ENCODE measurements at places on chromosomes 5 and 9.

DNA sequence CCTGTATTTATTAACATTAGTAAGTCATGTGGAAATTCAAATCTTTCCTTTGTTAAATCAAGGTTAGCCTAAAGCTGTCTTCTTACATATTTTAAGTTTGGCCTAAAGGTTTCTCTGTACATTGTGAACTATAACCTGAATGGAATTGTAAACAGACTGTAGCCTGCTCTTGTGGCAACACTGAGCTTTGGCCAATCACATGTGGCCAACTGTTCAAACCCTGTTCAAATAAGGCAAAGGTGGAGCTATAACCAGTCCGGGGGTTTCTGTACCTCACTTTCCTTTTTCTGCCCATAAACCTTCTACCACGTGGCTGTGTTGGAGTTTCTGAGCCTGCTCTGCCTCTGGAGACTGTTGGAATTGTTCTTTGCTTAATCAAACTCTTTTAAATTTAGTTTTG is 3.3 kb upstream of the HAPLN1 start:
- no peak for DNase-seq

- DNase-seq = no peak
These were observed 4.8 kb downstream of the NR2F1 start for GRCh38 chr5:93587597-93588351.

DNA sequence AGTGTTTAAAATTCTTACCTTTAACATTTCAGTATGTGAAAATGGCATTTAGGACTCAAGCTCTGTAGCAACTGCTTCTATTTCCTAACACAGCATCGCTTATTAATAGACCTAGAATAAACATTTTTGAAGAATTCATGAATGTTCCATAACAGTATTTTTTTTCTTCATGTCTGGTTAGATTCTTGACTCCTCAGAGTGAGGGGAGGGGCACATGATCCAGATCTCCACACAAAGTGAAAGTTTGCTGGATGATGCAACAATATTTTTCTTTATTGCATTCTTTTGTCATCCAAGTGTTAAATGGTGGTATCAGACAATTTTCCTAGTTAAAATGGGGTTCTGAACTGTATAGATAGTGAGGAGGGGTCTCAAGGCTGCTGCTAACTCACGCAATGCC is 130.8 kb upstream of the MAN2A1 start:
- DNase-seq = no peak

GRCh38 chr9:37747271-37747753 is 6.3 kb upstream of the TRMT10B start:
- no peak for DNase-seq

DNA sequence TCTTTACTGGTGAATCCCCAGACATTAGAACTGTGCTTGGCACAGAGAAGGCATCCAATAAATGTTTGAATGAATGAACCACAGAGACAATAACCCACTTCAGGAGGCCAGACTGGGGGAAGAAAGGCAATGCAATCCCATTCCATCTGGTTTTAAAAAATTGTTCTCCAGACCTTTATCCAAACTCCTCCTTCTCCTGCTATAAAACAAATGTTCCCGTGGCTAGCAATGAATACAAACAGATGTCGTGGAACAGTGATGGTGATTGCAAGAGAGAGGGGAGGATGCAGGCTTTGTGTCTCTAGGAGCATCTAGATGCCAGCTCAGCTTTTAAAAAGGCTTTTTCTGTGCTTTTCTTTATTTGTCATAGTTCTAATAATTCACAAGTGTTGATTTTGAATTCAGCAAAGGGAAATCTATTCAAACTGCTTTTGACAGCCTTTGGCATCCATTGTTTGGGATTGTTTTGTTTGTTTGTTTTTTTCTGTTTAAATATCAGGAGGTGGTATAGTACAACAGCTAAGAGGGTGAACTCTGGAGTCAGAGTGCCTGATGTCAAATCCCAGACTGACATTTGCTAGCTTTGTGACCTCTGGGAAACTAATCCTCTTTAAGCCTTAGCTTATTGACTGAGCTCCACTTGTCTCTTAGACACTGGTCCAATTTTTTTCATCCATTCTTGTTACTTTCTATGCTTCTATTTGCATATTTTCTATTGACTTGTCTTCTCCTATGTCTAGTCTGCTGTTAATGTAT is 59.1 kb downstream of the TNFSF15 start:
- no peak for DNase-seq

DNA sequence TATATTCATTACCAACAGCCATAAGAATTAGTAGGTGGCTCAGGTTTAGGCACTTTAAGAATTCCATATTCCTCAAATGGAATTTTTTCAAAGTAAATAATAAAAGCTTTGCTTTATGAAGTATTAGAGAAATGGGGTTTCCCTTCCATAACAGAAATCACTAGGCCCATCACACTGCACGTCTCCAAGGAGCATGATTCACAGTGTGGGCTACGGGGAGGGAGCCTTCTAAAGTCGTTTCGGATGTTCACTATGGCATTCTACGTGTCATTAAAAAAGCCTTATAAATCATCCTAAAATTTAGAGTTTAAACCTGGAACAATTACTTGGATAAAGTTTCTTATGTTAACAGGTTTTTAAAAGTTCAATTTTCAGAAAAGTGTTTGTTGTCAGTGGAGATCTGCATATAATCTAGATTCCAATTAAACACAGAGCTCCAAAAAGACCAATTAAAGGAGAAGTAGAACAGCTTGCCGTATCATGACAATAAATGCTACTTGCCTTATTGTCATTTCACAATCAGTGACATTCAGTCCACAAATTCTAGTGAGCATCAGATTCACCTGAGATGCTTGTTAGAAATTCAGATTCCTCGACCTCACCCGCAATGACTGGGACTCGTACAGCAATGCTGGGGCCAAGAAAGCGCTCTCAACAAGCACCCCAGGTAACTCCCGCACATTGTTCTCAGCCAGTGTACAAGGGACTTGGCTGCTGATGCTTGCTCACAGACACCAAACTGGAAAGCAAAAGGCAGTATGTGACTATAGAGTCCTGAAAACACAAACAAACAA is 115.7 kb downstream of the NFIB start:
- no peak for DNase-seq

- no peak for DNase-seq
These were observed 118.0 kb downstream of the PRKACG start for GRCh38 chr9:68895741-68896478.

DNA sequence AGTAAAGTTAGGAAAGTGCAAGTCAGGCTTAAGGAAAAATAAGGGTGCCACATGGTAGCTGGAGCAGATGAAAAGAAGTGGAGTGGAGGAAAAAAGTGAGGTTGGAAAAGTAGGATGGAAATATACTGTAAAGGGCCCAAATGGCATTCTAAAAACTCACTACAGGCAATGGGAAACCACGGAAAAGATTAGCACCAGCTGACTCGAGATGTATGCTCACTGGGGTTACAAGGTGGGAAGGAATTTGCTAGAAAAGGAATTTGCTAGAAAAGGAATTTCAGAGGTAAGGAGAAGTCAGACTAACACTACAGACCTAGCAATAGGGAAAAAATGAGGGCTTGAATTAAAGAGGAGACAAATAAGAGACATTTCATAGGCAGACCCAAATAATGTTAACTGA is 3.6 kb downstream of the PSMD5 start:
- no peak for DNase-seq

GRCh38 chr9:86974421-86974820 is 27.1 kb upstream of the GAS1 start:
- no peak for DNase-seq

DNA sequence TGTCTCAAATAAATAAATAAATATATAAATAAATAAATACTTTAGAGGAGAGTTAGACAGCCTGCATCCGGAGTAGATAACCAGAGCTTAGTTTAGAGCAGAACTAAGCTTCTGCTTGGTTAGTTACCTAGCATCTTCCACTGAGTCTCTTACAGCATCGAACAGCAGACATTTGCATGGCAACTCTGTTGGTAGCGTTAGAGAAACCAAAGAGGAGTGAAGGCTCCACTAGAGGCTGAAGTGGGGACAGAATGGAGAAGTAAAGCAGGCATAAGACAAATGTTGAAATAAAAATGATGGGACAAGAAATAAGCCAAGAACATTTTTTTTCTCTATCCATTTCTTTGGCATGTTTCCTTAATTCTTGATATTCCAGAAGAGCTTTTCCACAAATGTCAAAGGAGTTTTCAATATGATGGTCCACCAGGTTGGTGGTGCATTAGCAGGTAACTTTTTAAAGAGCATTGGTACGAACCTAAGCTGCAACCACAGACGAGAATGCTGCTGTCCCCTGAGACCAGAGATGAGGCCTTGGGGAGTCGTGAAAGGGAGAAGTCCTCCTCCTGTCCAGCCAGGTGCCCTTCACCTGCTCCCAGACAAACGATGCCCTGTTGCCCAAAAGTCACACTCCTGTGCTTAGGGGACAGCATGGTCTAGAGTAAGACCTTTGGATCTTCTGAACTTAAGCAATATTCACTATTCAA is 438.3 kb downstream of the DIRAS2 start:
- DNase-seq = no peak

GRCh38 chr5:38621840-38622437 is 65.5 kb upstream of the LIFR start:
- DNase-seq = no peak

GRCh38 chr5:68770551-68770950 is 323.3 kb upstream of the SLC30A5 start:
- no peak for DNase-seq

- DNase-seq = no peak
These were observed 14.1 kb upstream of the RAPGEF6 start for GRCh38 chr5:131649161-131649560.

- DNase-seq = no peak
These were observed 18.7 kb downstream of the NIPAL4 start for GRCh38 chr5:157478726-157479125.

DNA sequence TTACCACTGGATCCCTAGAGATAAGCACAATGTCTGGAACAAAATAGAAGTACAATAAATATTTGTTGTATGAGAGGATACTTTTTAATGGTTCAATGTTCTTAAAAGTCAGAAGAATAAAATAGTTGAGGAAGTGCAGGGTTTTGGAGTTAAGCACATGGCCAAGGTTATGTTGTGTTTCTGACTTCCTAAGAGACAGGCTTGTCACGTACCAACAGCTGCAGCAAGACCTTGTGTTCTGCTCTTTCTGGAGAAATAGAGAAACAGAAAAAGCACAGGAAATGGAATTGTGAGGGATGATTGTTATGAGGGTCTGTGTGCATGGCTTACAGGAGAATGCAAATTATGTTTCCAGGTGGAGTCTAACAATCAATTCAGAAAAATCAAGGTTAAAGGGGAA is 12.9 kb downstream of the CARTPT start:
- DNase-seq = no peak

DNA sequence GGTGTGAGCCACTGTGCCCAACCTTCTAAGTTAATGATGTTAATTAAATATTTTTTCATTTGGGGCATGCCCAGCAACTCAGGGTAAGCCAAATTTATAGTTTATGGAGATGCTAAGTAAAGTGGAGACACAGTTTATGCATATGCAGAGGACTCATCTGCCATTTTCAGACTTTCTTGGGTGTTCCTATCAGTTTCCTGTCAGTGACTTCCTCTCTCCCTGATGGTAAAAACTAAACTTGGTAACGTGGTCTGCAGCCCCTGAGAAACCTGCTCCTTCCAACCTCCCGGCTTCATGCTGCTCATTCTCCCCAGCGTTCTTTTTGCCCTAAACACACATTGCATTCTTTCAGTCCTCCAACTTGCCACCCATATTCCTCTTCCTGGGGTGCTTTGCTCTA is 48.4 kb upstream of the TUT7 start:
- DNase-seq = no peak

- no peak for DNase-seq
These were observed 62.0 kb upstream of the GGTA1 start for GRCh38 chr9:121561385-121562222.

DNA sequence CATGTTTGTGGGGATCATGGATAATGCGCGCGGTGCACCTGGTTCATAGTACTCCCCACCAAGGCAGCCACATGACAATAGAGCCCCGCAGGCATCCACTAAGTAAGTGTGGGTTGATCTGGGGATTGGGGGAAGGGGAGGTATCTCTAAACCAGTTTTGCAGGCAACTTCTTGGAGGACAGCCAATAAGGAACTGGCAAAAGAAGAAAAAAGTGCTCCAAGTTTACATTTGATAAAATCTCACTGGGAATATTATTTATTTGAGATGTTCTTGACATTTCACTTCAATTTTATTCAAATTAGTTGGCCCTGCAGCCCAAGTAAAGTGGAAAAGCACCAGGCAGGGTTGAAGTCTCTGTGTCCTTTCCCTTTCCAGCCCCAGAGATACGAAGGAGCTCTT is 8.5 kb downstream of the FBP1 start:
- no peak for DNase-seq

GRCh38 chr5:56264417-56265025 is 31.4 kb upstream of the ANKRD55 start:
- no peak for DNase-seq

DNA sequence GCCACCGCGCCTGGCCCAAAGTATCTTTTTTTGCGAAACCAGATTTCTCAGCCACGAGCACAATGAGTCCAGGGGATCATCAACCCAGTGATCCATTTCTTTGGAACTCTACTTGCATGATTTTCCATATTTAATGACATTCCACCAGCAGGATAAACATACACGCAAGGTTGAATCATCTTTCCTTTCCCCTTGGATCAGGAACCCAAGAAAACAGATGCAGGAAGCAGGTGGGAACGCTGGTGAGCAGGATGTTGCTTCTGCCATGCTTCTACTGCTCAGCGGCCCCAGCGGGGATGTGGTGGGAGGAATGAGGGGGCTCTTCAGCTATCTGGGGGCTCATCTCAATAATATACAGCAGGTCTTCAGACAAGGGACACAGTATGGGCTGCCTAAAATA is 118.2 kb downstream of the SEC61B start:
- no peak for DNase-seq

DNA sequence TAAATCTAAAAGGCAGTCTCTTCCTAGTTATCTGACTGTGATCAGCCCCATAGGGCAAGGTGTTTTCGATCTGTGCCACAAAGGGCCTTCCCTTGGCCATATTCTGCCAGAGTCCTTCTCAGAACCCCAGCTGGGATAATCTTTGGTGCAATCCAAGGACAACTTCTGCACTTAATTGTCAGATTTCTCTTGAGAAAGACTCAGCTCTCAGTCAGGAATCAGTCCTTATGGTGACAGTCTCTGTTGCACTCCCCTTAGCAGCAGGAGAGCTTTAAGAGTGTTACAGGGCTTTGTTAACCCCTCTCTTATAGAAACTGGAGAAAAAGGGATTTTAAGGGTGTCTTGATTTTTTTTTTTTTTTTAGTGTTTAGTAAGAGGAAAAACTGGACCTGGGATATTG is 15.4 kb upstream of the RFX3 start:
- DNase-seq = no peak

Measured in psoas muscle (tissue), 8 donors.